ENCODE measurements at places on chromosomes 5 and 9.

- DNase-seq: no peak
Measured at GRCh38 chr5:161691911-161692310, 6.4 kb downstream of the GABRA6 start.

DNA sequence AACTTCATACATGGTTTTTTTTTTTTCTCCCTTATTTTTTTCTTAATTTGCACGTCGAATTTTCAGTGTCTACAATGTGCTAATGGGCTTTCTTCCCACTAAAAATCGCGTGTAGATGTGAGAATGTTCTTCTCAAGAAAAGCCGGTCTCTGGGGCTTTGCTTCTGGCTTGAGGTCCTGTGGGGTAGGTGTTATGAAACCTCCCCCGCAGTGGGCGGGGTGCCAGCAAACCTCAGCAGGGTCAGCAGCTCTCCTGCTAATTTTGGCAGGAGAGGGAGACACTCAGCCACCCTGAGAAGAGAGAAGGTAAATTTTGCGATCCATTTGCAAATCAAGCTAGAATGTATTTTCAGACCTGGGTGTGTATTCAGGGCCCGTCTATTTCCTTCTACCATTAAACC, 59.9 kb downstream of the NPR3 start:
- DNase-seq: no peak

DNA sequence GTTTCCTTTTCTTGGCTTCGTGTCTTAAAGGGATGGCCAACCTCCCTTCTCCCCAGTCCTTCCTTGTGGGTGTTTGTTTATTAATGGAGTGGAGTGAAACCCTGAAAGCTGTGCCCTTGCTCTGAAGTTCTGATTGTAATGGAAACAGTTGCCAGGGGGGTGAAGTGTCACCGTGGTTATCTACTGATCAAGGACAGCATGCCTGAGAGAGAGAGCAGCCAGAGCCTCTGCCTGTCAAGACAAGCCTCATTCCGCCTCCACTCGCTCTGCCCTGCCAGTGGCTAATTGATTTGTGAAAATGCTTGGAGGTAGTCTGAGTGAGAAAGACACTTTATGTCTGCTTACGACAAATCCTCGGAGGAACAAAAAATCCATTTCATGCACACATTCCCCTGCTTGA, 143.7 kb upstream of the SLC30A5 start:
- no peak for DNase-seq

GRCh38 chr5:177384134-177384533, at the start of gene SLC34A1:
Gene SLC34A1, plus strand, starts transcription at chr5:177384434. Its CDS starts 1,308 bp downstream, at chr5:177385742.
- no peak for DNase-seq

GRCh38 chr5:98929710-98930298, 997 bp upstream of the CHD1 start:
- DNase-seq: no peak

DNA sequence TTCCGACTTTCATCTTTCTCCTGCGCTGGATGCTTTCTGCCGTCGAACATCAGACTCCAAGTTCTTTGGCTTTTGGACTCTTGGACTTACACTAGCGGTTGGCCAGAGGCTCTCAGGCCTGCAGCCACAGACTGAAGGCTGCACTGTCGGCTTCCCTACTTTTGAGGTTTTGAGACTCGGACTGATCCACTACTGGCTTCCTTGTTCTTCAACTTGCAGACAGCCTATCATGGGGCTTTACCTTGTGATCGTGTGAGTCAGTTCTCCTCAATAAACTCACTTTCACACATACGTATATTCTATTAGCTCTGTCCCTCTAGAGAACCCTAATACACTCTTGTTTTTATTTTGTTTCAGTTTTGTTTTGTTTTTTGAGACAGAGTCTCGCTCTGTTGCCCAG, 10.3 kb downstream of the FKBP15 start:
- no peak for DNase-seq

DNA sequence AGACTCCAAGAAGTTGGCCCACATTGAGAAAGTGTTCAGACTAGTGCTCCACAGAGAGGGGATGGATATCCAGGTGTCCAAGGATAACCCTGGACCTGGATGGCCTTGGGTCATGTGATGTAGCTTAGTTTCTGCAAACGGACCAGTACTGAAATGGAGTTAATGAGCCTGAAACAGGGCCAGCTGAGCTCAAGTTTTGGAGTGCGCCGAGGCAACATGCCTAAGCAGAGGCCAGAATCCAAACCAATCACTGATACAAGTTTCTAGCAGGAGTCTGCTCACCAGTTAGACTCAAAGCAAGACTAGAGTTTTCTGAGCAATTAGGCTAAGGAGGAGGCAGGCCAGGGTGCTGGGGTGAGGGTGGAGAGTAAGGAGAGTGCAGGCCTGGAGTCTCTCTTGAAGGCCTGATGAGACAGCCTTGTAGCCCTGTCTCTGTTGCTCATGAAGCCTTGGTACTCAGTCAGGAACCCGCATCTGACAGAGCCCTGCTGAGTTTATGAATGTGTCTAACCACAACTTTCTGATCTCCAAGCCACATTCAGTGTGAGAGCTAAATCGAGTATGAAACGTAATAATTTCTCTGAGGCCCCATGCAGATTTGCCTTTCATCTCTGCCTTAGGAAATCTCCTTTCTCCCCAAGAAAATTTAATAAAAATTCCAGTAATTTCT, 68.9 kb upstream of the EQTN start:
- peak; percentile 88 for DNase-seq

DNA sequence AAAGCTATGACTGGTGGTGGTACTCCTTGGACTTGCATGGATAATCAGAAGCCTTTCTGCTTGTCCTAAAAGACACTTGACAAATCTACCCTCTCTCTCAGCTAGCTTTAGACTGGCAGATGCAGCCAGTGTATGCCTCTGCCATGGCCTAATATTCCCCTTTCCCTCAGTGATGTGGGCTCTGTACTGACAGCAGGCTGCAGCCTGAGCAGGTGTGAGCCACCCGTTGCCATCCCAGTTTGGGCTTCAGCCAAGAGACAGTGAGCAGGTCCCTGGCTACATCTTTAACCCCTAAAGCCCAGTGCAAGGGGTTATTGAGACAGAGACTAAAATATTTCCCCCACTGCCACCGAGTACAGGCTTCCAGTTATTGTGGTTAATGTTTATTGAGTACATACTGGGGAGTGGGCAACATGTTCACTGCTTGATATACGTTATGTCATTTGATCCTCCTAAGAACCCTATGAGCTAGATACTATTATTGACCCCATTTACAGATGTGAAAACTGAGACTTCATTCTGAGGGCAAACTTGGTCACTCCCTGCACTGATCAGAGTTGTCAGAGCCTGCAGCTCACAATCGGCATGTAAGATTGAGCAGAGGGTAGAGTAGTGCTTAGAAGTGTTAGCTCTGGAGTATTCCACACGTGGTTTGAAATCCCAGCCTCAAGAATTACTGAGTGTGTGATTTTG, 254.2 kb downstream of the ARHGAP26 start:
- no peak for DNase-seq

DNA sequence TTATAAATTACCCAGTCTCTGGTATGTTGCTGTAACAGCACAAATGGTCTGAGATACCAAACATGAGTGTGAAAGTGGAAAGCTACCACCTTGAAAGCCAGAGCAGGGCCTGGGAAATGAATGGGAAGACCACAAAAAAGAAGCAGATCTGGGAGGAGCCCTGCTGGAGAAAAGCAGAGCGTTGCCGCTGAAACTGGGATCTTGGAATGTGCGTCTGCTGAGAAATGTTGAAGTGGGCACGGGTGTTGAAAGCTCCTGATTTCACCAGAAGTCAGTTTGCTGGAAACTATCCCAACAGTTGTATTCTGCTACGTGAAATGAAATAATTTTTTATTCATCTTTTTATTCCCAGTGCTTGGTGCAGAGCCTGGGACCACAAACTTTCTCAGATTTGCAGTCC, 40.0 kb downstream of the NUDT12 start:
- DNase-seq: no peak

GRCh38 chr5:139137697-139138096, 60.5 kb downstream of the SIL1 start:
- no peak for DNase-seq

GRCh38 chr9:91923145-91923544, 26.9 kb downstream of the ROR2 start:
- DNase-seq: no peak

DNA sequence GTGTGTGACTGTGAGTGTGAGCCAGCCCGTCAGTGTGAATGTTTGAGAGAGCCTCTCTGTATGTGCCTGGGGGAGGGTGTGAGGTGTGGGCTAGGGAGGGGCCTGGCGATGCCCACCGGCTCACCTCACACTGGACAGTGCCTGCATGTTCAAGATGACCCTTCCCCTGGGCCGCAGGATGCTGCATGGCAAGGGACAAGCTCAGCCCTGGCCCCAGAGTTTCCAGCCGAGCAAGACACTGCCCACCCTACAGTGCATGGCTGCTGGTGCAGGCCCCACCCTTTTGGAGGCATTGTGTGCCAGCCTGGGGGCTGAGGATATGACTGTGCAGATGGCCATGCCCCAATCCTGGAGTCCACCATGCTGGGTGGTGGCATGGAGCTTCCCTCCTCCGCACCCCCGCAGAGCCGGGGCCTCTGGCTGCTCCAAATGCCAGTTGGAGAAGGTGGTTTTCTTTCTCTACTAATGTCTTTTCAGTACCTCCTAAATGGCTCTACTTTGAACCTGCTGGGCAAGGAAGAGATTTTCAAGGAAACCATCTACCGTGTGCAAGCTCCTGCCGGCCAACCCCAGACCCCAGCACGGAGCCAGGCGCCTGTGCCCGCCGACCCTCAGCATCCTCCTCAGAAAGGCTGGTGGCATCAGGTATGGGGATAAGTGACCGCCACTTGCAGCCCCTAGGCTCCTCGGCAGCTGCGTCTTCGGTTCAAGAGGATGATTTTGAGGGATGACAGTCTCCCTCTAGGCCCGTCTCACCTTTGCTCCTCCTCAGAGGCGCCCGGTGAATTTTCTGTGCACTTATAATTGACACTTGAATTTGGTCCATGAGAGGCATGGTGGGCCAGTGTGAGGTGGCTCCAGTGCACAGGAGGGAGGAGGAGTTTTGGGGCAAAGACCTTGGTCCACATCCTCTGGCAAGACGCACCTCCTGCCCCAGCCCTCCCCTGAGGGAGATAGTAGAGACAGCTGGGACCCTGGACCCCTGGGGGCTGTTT, 27.7 kb downstream of the FGD3 start:
- DNase-seq: no peak

DNA sequence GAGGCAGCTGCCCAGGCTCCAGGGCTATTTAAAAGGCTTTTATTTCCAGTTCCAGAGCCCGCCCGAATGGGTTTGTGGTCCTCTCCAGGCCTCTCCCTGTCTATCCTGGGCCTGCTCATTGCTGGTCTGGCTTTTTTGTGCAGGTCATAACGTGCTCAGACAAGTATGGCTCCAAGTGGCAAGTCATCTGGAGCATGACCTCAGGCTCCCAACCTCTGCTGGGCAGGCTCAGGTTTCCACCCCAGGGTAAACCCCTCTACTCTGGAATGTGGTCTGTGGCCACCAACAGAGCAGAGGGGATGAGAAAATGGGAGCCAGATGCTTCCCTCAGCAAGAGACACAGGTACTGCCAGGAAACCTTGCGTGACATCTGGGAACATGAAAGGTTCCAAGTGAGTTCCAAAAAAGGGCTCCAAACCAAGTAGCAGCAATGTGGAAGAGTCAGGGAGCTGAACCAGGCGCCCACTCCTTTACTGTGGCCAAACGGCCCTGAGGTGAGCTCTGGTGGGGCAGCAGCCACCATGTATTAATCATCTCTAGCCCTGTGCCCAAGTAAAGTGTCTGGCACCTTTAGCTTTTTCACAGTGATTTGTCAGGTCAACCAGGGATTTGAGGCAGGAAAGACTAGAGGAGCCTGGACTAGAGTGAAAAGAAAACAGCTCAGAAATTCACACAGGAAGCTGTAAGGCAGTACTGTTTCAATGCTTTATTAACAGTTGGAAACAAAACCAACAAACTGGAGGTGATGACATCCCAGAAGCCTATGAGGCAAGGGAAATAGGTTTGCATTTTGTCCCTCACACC, 25.7 kb downstream of the PCDHGC5 start:
- DNase-seq: peak; percentile 25

DNA sequence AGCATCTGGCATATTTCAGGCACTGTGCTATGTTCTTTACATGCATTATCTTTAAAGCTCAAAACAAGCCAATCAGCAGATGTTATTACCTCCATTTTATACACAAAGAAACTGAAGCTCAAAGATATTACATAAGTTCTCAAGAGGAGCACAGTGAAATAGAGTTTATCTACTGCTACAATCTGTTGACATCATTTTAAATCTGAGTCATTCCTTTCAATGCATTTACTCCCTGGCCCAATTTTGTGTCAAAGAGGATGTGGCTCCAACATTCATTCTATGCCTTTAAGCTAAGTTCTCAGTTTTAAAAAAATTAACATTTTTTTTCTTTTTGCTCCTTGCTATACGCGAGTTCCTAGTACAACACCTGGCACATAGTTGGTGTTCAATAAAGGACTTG, 486.3 kb upstream of the ZNF462 start:
- peak; percentile 8 for DNase-seq

GRCh38 chr5:51188001-51188591, 195.2 kb upstream of the ISL1 start:
- DNase-seq: no peak

GRCh38 chr9:81585191-81585763, 104.1 kb downstream of the TLE1 start:
- no peak for DNase-seq

- DNase-seq: no peak
Measured at GRCh38 chr5:97536683-97537082, 353.6 kb upstream of the RIOK2 start.

DNA sequence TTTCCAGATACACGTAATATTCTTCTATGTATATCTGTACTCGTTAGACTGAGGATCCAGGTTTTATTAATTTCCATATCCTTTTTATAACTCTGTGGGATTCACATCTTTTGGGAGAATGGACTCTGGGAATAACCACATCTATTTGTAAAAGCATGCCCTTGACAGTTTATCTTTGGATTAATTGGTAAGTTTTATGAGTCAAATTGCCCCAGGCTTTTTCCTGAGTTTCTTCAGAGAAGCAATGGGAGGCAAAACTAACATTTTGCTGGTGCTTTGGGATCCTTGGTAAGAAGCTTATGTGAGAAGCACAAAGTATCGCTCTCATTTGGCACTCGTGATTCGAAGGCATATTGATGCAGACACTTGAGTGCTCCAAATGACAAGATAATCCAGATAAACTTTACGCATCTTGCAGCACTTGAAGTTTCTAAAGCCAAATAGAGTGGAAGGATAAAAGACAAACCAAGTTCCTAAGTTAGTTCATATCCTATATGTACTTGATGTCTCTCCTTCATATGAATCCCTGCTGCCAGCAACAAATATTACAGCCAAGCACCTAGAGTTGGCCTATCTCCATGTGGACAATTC, 324.7 kb downstream of the TLE4 start:
- no peak for DNase-seq

GRCh38 chr9:113584428-113585084, 121.0 kb downstream of the RGS3 start:
- no peak for DNase-seq

GRCh38 chr5:78268356-78268755, 26.1 kb downstream of the AP3B1 start:
- DNase-seq: no peak

GRCh38 chr9:89160806-89161205, 17.8 kb downstream of the SHC3 start:
- no peak for DNase-seq

- DNase-seq: no peak
Measured at GRCh38 chr9:78351816-78352215, 54.9 kb downstream of the PSAT1 start.

GRCh38 chr9:3043369-3043768, 199.5 kb upstream of the PUM3 start:
- DNase-seq: no peak

- peak; percentile 33 for DNase-seq
Measured at GRCh38 chr9:132241840-132242620, 80.2 kb downstream of the NTNG2 start.

All from activated CD4-positive, alpha-beta T cell treated with anti-CD3 and anti-CD28 coated beads, Interleukin-10, Interleukin-2, amounts not matched to agents 100 ng/mL and 50 ng/mL, durations not matched to agents 16 hours and 8 hours (primary cell).